Karpas-422 (cell line): ENCODE measurements at places on chromosomes 1 and 21.

- DNase-seq, result peak; percentile 95
These were observed 1.5 kb downstream of the TOMM40L start for GRCh38 chr1:161227196-161227871.

DNA sequence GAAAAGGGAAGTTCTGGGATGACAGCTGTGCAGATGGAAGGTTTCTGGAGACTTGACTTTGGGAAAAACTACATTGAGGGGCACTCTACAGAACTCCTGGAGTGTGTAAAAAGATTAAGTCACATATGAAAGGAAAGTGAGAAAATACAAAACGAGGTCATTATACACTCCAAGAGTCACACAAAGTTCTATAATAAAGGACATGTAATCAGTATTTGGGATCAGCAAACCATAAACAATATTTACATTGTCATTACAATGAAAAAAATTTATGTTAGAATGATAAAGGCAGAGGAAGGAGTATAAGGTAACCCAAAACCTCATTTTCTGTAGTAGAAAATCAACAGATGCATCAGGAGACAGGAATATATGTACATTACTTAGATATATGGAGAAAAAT is 22.8 kb downstream of the NUP133 start:
- no peak for DNase-seq

DNA sequence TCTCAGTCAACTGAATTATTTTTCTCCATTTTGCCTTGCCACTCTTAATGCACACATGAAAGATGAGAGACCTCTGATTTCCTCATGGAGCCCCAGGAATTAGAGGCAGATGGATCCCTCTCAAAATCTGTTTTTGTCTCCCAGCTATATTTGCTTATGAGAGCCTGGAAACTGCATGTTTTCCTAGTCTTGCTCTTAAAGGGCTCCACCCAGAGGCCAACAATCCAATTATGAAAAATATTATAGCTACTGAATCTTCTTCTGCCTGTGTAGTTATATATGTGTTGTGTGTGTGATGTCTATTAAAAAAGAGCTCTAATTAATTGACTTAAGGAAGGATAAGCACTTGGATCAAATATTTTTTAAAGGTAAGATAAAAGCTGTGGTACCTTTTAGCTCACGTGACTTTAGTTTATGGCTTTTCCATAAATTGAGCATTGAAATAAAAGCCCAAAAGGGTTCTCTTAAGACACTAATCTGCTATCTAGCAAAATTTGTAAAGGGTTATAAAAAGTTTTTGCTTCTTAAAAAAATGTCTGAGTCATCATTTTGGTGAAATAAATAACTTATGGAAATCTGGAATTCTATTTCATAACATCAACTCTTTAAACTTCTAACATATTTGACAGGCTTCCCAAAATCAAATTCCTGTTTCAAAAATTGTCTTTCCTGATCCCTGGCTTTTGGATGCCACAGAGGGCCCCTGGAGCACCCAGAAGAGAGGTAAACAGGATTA is 31.2 kb upstream of the TSPEAR start:
- peak; percentile 63 for DNase-seq

DNA sequence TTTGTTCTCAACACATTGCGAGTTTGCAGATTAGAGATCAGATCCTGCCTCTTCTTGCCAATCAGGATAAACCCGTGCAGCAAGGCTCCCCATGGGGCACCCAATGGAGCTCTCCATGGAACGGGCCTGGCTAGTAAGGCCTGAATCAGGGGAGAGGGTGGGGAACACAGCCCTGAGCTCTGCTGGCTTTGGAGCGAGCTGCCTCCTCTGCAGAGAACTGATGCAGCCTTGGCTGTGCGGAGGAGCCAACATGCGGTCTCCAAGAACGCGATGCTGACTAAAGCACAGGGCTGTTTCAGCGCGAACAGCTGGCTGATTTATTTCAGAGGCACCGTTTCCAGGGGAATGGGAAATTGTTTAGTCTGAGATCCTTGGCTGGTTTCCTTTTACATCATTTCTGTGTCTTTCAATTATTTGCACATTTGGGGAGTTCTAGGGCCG is 139.7 kb downstream of the TSEN15 start:
- no peak for DNase-seq

- no peak for DNase-seq
These were observed 8.3 kb downstream of the TNR start for GRCh38 chr1:175735144-175735543.
